Ovary (tissue), 10 donors: ENCODE measurements at places on chromosomes 7 and 10. TPM values are rescaled to one million over a fixed set of nuclear protein-coding genes. Genes with fewer than 3 reads are reported as not detected.

CPED1 gene
- 102 TPM for total RNA-seq

CALHM3 gene
- not detected for total RNA-seq

DNA sequence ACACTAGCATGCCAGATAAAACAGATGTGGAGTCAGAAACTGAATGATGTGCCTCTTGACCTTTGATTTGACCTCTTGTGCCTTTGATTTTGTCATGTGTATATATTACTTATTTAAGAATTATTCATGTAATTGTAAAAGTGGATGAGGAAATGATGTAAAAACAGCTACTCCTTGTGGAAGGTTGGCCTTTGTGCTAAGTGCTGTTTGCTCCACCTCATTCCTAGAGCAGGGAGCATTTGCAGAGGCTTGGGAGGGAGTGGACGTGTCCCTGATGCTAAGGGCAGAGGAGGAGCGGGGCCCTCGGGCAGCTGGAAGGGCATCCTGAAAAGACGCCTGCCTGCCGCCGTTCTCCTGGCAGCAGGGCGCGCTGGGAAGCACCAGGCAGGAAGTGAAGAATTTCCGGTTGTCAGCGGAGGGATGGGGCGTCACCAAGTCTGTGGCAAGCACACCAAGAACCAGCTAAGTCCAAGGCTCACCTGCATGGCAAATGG, 197.6 kb upstream of the ZNF32 start:
- no peak for DNase-seq

SUFU gene
- 16.1 TPM for total RNA-seq
